Stimulated activated CD4-positive, alpha-beta T cell treated with anti-CD3 and anti-CD28 coated beads, Interleukin-1b, Interleukin-23, amount 100 ng/mL, for 24 hours (primary cell): ENCODE measurements at places on chromosomes 13 and 19.

- no peak for DNase-seq
Observed at GRCh38 chr13:41565846-41566245, 108.5 kb downstream of the RGCC start.

DNA sequence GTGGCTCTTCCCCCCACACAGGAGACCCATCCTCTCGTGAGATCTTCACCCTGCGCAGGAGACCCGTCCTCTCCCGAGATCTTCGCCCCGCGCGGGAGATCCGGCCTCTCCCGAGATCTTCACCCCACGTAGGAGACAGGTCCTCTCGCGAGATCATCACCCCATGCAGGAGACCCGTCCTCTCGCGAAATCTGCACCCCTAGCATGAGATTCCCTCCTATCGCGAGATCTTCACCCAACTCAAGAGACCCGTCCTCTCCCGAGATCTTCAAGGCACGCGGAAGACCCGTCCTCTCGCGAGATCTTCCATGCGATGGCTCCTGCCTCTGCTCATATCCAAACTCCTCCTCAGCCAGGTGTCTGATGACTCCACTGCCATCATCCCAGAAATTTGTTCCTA, 24.3 kb downstream of the LAIR2 start:
- DNase-seq, result no peak

DNA sequence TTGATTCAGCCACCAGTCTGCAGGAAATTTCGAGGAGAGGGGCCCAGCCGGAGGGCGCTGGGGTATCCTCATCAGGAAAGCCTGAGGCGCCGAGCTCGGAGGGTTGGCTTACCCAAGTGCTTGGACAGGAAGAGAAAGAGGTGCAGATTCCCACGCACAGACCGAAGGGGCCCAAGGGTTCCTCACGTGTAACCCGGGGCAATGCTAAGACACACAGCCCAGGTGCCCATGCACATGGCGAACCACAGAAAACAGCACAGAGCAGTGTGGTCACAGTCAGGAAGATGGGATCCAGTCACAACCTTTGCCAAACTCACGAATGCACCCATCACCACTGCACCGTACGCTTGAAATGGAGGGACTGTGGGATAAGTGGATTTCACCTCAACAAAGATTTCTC, 30.9 kb downstream of the GRTP1 start:
- no peak for DNase-seq

GRCh38 chr19:1952635-1953034, 11.7 kb downstream of the CSNK1G2 start:
- DNase-seq, result no peak

DNA sequence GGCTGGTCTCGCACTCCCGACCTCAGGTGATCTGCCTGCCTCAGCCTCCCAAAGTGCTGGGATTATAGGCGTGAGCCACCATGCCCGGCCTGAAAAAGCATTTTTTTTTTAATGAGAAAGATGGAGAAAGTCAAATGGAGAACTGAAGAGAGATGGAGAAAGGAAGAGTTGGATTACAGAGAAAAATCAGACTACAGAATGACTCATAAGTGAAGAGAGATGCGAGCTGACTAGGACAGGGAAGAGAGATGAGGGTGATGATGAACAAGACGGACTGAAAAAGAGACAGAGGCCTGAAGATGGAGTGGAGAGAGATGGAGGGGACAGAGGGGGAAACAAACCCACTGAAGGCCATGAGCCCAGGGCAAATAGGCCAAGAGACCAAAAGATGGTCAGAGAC, 1.5 kb downstream of the DHX34 start:
- DNase-seq, result no peak

- no peak for DNase-seq
Observed at GRCh38 chr13:38755793-38756192, 68.9 kb downstream of the FREM2 start.

GRCh38 chr19:56294549-56294948, 20.1 kb downstream of the ZSCAN5A start:
- DNase-seq, result no peak

DNA sequence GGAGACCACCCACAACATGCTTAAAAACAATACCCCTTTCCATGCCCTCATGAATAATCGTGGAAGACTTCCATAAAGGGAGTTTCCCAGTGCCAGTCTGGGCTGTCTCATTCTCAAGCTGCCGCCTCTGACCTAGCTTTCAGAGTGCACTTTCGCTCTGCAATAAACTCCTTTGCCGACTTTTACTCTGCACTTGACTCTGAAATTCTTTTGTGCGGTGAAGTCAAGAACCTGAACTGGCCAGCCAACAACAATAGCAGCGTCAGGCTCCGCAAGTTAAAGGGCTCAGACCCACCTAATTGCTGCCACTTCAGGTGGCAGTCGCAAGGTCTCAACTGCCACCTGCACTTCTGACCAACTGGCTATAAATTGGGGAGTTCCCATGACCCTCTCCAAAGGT, 10.3 kb upstream of the LEUTX start:
- DNase-seq, result no peak

- no peak for DNase-seq
Observed at GRCh38 chr13:95505986-95506385, 46.5 kb upstream of the CLDN10 start.

- DNase-seq, result no peak
Observed at GRCh38 chr19:20315543-20315942, 148.5 kb downstream of the ZNF486 start.

- DNase-seq, result no peak
Observed at GRCh38 chr13:26010487-26011207, 41.2 kb downstream of the SHISA2 start.

DNA sequence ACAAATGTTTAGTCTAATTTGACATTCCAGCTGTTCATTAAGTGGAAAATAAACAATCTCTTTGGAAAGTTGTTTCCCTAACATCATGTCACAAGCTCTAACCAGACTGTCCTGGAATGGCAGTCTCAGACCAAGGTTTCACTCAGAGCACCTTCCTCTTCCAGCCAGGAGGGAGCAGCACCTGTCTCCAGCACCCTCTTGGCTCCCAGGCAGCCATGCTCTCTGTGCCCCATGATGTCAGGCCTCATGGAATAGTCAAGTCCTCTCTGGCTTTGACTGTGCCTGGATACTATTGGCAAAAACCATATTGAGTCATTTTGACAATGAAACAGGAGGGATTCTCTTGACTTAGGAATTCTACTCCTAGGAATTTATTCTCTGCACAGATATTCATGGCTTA, 171.4 kb downstream of the OXGR1 start:
- no peak for DNase-seq

DNA sequence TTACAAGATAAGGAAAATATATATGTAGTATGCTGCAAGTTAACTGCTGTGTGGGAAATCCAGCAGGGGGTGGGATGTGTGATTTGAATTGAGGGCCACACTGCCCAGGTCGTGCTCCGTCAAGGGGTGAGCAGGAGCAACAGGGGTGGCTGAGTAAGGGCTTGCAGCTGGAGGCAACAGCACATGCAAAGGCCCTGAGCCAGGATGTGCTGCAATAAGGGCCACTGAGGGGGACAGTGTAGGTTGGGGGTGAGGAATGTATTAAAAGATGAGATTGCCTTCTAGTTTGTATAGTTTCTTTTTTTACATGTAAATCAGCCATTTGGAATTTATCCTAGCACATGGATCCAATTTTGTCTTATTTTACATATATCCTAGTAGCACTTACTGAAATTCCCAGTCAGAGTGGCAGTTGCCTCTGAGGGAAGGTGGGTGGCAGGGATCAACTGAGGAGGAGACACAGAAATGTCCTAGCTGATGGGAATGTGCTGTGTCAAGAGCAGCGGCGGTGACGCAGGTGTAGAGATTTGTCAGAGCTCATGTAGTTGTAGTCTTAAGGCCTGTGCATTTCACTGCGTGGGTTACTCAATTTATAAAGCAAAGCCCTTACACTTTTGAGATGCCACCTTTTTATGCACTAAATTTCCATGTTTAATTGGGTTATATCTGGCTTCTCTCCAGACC, 5.4 kb upstream of the RBM42 start:
- no peak for DNase-seq
